ENCODE measurements at places on chromosomes 13 and 19.

- DNase-seq: no peak
Measured at GRCh38 chr13:43246382-43246781, 223.0 kb downstream of the DNAJC15 start.

DNA sequence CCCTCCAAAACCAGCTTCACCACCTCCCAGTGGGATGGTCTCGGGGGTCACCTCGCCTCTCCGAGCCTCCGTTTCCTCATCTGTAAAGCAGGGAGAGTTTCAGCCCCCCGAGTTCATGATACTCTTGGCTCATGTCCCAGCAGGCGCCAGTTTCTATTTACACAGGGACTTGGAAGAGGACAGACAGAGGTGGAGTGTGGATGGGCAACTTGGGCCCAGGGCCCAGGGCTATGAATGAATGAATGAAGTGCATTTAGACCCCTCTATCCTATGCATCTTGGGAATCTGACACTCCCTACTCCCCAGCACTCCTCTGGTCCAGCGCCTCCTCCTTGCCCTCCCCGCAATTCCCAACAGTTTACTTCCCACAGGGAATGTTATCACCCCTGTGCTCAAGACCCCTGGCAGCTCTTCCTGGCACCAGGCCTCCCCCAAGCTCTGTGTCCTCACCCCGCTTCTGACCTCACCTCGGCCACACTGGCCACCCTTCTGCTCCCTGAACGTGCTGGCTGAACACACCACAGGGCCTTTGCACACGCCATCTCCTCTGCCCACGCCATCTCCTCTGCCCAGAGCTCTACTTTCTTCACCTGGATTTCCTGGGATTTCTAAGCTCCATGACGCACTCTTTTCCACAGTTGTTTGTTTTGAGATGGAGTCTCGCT is 4.9 kb upstream of the C2CD4C start:
- DNase-seq: no peak

DNA sequence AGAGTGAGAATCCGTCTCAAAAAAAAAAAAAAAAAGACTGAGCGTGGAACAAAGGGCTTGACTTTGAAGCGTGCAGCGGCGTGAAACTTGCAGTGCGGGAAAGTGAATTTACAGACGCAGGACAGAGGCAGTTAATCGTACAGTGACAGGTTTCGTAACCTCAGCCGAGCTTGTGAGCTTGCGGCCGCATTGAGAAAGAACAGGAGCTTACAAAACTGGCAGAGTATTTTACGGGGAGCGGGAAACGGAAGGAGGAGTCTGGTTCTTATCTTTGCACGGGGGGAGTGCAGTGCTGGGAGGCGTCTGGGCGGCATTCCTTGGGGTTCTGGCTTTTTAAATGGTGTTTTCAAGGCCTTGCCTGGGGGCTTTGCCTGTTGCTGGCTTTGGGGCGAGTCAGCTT is 6.0 kb upstream of the BSG start:
- DNase-seq: no peak

DNA sequence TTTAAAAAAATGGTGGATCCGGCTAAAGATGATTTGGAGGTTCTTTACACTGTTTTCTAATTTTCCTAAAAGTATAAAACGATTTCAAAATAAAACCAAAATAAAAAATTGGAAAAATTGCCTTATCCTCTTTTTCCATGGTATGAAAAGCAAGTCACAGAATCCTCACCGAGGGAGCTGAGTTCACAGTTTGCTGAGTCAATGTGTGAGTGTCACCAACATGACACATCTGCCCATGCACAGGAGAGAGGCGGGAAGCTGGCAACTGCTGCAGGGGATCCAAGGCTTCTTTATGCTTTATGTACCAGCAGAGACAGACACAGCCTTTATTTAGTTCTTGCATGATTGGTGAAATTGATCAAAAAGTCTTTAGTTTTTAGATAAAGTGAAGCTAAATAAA is 157.8 kb downstream of the TNFSF13B start:
- DNase-seq: no peak

DNA sequence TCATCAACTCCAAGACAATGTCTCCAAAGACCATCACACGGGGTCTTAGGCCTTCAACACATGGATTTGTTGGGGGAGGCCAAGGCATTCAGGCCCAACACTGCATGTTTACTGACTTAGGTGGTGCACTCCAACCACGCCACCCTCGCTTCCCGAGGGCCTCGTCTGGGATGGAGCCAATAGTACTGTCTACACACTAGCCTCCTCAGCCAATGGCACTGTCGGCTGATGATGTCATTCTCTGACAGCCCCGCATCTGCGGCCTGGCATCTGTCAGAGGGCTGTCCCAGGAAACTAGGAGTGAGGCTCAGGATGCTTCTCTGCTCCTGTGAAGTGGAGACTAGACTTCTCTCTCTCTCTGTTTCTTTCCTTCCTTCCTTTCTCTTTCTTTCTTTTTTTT is 96.6 kb downstream of the TEX26 start:
- DNase-seq: no peak

DNA sequence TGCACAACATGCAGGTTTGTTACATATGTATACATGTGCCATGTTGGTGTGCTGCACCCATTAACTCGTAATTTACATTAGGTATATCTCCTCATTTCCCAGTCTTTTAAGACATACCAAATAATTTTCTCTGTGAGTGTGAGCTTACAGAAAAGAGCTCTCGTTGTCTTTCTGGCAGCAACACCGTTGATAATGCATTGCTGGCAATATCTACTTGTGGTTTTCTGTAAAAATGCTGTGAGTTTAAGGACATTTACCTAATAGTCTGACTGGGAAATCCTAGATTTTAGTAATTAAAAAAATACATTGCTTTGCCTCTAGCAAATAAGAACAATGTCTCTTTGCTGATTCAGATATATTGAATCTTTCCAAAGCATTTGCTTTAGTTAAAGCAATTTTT is 8.4 kb downstream of the IGFL3 start:
- no peak for DNase-seq

GRCh38 chr13:28859069-28859468 is 38.9 kb downstream of the MTUS2 start:
- DNase-seq: no peak

- DNase-seq: no peak
Measured at GRCh38 chr13:114177245-114178010, 1.6 kb upstream of the CFAP97D2 start.

- no peak for DNase-seq
Measured at GRCh38 chr13:37409756-37410155, 188.8 kb downstream of the POSTN start.

GRCh38 chr19:23440207-23440606 is 44.9 kb upstream of the ZNF91 start:
- no peak for DNase-seq

- no peak for DNase-seq
Measured at GRCh38 chr19:49681830-49682229, 4.8 kb downstream of the PRMT1 start.

DNA sequence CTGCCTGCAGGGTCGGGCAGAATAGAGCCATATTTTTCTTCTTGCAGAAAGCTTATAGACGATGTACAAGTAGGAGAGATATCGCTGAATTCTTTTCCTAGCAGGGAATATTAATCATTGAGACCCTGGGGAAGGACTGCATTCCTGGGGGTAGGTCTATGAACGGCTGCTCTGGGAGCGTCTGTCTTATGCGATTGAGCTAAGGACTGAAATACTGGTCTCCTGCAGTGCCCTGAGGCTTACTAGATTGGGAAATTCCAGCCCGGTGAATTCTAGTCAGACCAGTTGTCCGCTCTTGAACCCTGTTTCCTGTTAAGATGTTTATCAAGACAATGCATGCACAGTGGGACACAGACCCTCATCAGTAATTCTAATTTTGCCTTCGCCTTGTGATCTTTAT is 59.8 kb upstream of the UBAC2 start:
- DNase-seq: no peak

- no peak for DNase-seq
Measured at GRCh38 chr13:27371932-27372331, 52.5 kb upstream of the GTF3A start.

GRCh38 chr19:7120499-7120898 is 51.0 kb downstream of the ZNF557 start:
- no peak for DNase-seq

GRCh38 chr13:95710313-95710712 is 33.4 kb downstream of the DNAJC3 start:
- no peak for DNase-seq

GRCh38 chr19:19686580-19686979 is 17.9 kb downstream of the ZNF101 start:
- no peak for DNase-seq

DNA sequence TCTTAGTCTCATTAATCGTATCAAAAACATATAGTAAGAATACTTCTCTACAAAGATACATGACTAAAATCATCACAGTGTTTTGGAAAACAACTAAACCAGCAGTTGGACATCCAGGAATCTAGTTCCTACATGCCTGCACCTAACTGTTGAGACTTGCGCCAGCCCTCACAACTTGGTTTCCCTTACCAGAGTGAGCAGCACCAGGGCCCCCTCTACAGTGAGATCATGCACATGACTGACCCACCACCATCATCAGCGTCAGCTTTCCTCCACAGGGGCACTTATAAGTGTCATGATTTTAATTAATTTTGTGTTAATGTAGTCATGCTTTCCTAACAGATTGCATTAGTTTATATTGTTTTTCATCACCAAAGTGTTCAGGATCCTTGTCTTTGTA is 1322.0 kb downstream of the EFNB2 start:
- no peak for DNase-seq

DNA sequence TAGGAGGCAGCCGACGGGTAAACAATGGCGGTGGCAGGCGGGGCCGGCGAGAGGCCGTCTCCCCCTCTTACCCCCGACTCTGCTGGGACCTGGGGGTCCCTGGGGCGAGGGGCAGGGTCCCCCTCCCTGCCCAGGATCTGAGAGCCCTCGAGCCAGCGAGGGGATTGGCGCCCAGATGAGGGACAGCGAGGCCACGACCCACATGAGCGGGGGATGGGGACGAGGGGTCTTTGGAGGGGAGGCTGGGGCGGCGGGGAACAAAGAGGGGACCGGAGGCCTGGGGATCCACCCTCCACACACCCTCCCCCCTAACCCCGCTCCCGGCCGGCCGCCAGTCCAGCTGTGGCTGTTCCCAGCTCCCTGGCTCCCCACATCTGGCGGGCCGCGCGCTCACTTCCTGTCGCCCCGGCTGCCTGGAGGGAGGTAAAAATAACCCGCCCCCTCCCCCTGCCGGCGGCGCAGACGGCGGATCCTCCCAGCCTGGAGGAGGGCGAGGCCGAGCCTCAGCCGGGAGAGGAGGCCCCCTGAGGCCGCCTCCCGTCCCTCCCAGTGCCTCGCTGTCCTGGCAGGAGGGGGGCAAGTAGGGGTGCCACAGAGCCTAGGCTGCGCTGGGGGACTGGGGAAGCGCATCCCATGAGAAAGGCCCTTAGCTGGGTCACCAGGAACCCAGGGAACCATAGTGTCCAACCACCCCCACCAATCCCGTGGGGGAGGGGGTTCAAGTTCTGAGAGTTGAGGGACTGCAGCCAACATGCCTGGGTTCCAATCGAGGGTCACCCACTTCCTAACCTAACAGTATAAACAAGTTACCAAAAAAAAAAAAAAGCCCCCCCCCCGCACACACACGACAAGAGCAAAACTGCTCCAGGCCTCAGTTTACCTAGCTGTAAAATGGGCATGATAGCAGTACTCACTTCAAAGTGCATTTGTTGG is 29.3 kb upstream of the NANOS3 start:
- DNase-seq: peak; percentile 75

- no peak for DNase-seq
Measured at GRCh38 chr13:94232161-94232950, 247.1 kb downstream of the DCT start.

GRCh38 chr13:92727118-92727517 is 499.5 kb upstream of the GPC6 start:
- no peak for DNase-seq

DNA sequence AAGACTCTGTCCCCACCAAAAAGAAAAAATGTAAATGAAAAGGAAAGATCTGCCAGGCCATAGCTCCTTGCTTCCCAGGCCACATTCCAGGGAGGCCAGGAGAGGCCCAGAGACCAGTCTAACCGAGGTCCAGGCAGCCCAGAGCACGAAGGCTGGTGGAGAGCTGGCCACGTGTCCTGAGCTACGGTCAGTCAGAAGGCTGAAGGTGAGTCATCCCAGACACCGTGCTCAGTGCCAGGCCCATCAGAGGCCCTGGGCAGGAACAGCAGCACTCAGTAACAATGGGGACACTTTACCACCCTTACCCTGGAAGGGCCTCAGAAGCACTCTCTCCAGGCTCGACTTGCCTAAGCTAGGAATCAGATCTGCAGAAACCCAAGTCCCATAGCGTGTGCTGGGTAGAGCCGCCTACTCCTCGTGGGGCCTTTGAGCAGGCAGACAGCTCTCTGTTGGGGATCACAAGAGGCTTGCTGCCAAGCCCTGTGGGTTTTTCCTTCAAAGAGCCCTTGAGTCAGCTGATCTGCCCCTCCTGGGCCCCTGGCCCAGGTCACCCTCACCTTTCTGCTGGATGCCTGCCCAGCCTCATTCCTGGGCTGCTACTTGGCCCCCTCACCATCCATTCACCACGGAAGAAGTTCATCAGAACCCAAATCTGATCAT is 11.6 kb upstream of the DNMT1 start:
- DNase-seq: no peak

- DNase-seq: no peak
Measured at GRCh38 chr13:33518452-33518851, 232.9 kb upstream of the STARD13 start.

GRCh38 chr13:21546372-21546771 is 57.6 kb downstream of the MICU2 start:
- no peak for DNase-seq

DNA sequence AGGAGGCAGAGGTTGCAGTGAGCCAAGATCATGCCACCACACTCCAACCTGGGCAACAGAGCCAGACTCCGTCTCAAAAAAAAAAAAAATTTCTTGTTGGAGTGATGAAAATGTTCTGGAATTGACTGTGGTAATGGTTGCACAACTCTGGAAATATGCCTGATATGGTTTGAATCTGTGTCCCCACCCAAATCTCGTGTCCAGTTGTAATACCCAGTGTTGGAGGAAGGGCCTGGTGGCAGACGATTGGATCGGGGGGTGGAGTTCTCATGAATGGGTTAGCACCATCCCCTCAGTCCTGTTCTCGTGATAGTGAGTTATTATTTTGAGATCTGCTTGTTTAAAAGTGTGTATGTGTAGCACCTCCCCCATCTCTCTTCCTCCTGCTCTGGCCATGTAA is 41.1 kb upstream of the MAP3K10 start:
- DNase-seq: no peak

DNA sequence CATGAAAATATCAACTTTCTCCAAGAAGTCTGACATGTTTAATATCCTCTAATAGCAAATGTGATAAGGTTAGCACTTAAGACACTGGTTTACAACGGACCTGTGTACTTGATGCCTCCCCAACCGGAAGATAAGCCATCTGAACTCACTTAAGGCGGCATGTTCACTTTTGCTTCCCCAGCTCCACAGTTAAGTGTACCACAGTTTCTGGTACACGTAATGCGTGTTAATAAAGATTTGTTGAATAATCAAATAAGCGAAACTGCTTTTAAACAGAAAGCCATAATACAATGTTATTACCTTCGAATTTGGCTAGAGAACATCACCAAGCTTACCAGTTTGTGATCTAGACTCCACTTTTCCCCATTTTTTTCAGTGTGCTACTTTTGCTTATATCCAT is 1.4 kb upstream of the PAN3 start:
- no peak for DNase-seq
